Stromal cell of bone marrow (primary cell): ENCODE measurements at places on chromosomes 12 and 14.

DNA sequence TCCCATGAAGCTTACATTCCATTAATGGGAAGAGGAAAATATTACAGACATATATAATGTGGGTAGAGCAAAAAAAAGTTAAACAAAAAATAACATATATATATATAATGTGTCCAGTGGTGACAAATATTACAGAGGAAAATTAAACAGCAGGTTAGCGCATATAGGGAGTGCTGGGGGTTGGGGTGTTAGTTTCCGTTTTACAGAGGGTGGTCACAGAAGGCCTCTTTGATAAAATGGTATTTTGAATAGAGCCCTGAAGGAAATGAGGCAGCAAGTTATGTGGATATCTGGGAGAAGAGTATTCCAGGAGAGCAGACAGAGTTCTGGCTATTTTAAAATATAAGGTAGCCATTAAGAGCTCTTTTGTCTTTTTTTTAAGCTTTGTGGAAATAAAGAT, 73.2 kb downstream of the DCAF5 start:
- DNase-seq: no peak

- DNase-seq: no peak
Observed at GRCh38 chr14:105471823-105472485, 2.7 kb upstream of the CRIP2 start.

DNA sequence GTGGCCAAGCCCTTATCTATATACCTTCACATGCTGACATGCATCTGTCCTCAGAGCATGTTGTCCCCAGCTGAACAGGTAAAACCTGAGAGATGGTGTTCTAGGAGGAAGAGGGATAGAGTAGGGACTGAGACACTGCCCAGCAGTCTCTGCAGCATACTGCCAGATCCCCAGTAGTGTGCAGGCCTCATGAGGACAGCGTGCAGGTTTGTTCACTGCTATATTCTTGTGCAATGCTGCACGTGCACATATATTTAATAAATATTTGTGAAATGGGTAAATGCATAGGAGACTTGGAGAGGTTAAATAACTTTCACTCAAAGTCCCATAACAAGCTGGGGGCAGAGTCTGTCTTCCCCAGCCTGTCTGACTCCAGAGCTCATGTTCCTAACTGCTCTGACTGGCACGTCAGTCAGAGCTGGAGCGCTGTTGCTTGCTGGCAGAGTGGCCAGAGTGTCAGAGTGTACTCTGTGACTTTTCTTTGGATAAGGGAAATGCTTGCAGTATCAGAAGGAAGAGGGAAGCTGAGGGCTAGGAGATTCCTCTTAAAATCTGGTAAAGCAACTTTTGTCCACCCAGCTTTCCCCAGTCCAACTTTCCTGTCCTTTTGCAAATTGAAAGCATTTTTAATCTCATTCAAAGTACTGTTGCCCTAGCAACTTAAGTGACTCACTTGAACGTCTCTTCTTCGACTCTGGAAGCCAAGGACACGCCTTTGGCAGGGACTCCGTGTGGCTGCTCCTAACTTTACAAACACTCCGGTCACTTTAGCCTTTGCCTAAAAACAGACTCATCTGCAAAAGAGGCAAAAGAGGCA, 14.9 kb upstream of the POLR3B start:
- DNase-seq: peak; percentile 91

DNA sequence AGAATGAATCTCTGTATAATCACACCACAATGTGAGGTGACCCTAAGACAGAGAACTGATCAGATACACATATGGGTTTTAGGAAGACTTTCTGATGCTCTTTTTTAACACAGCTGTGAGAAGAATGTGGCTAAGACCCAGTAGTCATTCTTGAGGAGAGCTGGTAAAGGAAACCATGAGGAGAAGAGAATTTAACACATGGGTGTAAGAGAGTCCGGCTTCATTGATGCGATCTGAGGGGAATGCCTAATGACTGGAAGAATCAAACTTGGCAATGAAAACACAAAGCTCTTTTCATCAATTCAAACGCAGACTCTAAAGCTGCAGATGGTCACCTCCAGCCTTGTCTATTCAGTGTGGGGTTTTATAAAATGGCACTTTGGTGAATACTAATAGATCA, 79.3 kb downstream of the FOXA1 start:
- no peak for DNase-seq

- no peak for DNase-seq
Observed at GRCh38 chr12:115574826-115575225, 702.7 kb downstream of the MED13L start.

- no peak for DNase-seq
Observed at GRCh38 chr12:123828120-123828519, 66.0 kb downstream of the DNAH10 start.

DNA sequence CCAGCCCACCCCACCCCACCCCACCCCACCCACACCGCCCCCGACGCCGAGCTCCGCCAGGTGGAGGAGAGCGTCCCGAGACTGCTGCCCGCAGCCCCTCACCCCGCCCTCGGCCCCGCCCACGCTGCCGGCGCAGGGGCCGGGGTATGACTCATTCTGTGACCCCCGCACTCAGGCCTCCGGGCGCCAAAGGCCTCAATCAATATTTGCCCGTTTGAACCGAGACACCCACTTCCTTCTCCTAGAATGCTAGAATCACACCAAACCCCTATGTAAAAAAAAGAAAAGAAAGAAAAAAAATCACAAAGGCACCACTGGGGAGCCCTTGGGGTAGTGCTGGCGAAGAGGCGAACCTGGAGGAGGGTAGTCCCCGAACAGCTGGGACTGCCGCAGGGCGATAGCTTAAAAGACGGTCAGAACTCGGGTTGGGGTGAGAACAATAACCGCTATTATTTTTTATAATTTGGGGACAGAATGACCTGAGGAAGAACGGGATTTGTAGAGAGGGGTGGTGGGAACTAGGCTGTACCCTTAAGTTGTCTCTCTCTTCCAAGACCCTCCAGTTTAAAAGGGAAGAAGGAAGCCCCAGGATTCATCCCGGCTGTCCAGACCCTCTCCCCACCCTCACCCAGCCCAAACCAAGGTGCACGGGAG, 894 bp downstream of the KRT8 start:
- no peak for DNase-seq

- DNase-seq: no peak
Observed at GRCh38 chr12:24482882-24483604, 465.9 kb downstream of the BCAT1 start.

GRCh38 chr12:79200176-79200575, 335.6 kb downstream of the SYT1 start:
- DNase-seq: no peak
